ENCODE measurements at places on chromosomes 13 and 19.

GRCh38 chr13:40445557-40445990 lies 220.9 kb downstream of the FOXO1 start:
- no peak for DNase-seq

DNA sequence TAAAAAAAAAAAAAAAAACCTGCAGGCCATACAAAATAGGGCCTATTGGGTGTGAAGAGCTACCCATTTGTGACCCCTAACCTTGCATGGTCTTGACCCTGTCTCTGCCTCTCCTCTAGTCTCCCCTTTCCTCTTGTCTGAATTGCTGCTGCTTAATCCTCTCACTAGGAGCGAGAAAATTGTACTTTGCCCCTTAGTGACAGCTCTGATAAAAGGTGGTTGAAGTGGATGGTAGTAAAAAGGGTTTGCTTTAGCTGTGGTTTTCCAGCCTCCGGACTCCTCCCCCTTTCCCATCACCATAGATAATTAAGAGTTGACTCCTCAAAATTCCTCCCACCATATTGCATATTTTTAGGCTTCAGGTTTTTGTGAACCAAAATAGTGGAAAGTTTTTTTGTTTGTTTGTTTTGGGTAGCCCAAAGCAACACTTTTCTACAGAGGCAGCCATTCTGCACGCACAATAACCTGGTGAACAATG lies 23.5 kb downstream of the ACTN4 start:
- peak; percentile 64 for DNase-seq

DNA sequence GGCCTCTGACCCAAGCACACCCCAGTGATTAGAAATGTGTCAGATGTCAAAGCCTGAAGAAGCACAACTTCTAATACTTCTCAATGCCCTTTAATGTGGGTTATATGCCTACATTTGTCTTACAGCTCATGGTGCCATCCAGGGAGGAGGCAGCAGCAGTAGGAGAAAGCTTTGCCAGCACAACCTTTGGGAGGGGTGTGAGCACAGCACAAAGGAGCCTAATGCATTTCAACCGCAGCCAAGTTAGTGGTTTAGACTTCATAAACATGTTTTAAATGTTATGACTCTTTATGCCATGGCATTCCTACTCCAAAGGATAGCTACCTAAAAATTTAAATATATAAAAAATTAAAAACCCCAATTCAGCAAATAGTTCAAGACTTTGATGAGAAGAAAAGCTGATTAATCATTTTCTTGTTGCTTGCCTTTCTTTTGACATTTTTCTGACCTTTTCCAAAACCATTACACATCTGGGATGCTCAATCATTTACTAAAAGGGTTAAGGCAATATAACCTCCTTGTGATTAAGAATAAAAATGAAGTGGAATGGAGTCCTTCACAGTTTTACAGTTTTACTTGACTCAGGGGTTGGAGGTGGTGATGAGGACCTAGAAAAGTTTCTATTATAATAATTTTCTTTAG lies 142.7 kb downstream of the DLEU7 start:
- DNase-seq: no peak

DNA sequence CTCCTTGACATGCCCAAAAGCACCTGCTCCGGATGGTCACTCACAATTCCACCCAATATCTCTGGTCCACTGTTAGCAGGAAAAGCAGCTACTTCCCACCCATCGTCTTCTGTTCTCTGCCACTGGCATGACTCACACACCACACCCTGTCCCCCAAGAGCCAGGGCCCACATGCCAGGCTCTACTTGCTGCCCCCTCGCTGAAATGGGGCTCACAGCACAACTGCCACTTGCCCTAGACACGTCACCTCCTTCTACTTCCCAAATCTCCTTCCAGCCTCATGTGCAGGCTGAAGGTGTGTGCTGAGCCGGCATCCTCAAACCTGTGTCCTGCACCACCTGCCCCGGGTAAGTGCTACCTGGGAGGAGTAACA lies 65.0 kb downstream of the TBC1D4 start:
- no peak for DNase-seq

- DNase-seq: no peak
Measured at GRCh38 chr13:25247360-25247759, 39.9 kb downstream of the MTMR6 start.

- no peak for DNase-seq
Measured at GRCh38 chr13:113890774-113891480, 27.1 kb upstream of the GAS6 start.

GRCh38 chr13:60661521-60661920 lies 264.5 kb downstream of the TDRD3 start:
- no peak for DNase-seq

DNA sequence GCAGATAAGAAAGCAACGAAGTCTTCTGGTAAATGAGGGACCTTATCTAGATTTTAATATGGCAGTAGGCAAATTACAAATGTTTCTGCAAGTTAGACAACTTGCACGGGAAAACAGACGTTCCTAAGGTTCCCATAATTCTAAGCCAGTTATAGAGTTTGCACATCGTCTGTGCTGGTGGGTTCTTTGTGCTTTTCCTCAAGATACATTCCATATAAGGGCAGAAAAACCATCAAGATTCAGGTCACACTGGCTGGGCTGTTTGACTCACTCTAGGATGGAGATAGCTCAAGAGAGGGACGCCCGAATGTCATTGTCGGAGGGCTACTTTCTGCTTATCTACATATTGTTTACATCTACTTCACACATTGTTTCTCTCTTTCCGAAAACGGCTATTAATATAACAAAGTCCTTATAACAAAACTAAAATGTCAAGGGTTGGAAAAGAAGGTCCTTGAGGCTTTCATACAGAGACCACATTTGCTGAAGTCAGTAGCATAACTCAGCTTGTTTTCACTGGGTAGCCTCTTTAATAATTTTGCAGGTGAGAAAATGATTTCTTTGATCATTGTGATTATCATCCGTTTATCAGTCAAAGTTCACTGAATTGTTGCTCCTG lies 44.4 kb downstream of the SOX1 start:
- no peak for DNase-seq
